AG09319 (cell line): ENCODE measurements at places on chromosomes 11 and 22.

DNA sequence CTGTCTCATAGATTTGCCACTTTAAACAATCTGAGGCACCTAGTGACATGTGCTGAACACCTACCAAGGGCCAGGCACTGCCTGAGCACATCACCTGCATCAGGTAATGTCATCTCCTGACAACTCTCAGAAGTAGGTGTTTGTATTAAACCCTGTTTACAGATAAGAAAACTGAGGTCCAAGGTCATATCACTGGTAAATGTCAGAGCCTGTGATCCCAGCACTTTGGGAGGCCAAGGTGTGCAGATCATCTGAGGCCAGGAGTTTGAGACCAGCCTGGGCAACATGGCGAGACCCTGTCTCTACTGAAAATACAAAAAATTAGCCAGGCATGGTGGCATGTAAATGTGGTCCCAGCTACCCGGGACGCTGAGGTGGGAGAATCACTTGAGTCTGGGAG lies 39.1 kb upstream of the ACCSL start:
- no peak for DNase-seq

GRCh38 chr11:121368364-121369240 lies 76.0 kb downstream of the SC5D start:
- no peak for DNase-seq

DNA sequence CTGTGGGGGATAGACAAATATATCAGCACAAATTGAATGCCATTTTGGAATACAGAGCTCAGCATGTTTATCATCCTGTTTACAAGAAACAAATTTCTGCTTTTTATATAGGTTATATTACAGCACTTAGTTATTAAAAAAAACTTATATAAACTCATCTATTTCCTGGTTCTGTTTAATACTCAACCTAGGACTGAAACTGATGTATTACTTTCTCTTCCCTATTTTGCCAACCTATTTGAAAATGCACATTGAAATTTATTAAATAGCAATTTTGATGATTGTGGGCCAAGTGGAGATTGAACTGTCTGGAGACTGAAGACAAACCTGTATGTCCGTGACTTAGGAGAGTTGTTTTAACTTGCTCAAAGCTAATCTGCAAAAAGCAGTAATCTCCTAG lies 288.3 kb upstream of the ANO3 start:
- DNase-seq = no peak

- no peak for DNase-seq
Observed at GRCh38 chr11:66470015-66470414, 3.3 kb downstream of the PELI3 start.

GRCh38 chr22:44180706-44181032 lies at the start of gene PARVG:
TSS of gene PARVG (plus strand) at chr22:44180925. CDS start at chr22:44183330, 2,405 bp downstream.
- no peak for DNase-seq

DNA sequence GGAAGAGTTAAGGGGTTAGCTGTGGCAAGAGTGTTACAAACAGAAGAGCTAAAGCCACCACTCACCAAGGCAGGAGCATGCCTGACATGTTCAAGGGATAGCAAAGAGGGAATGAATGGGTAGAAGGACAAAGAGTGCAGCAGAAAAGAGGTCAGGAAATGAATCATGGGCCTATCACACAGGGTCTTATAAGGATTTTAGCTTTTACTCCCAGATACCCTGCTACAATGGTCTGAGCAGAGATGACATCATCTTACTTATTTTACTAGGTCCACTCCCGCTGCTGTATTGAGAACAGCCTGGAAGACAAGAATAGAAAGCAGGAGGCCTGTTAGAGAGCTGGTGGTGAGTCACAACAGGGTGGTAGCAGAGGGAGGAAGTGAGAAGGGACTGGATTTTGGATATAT lies 9.8 kb downstream of the TRAF6 start:
- peak; percentile 31 for DNase-seq
